ENCODE measurements at places on chromosomes 6 and 20. TPM values are rescaled to one million over a fixed set of nuclear protein-coding genes. Genes with fewer than 3 reads are reported as not detected.
A peak's percentile ranks its signal among the peaks of the same experiment; 100 is the strongest.

DNA sequence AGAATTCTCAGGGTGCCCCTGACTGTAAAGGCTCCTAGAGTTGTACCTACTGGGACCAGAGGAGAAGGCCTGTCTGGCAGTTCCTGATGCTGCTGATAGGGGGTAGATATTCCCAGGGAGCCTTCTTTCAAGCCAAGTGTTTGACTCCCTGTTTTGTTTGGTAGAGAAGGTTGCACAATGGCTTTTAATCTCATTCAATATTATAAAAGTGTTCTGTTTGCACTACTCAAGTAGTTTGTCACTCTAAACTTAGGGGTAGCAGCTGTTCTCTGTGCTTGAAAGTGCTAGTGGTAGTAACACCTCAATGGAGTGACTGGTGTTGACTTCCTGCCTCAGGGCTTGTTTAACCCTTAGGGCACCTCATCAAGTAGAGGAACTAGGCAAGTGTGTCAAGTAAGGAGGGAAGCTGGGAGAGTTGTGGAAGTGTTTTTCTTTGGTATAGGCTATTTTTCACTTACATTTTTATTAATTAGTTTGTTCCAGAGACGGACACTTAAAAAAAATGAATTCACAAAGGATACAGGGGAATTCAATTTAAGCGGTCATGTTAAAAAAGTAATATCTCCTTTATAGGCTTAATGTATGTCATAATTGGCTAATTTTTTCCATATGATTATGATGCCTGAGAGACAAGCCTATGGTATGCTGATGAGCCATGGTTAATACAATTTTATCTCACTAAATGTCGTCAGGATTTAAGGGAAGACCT lies 38.1 kb downstream of the BICRAL start:
- DNase-seq = no peak

GRCh38 chr6:124053315-124053714 lies 249.7 kb downstream of the NKAIN2 start:
- no peak for DNase-seq

DNA sequence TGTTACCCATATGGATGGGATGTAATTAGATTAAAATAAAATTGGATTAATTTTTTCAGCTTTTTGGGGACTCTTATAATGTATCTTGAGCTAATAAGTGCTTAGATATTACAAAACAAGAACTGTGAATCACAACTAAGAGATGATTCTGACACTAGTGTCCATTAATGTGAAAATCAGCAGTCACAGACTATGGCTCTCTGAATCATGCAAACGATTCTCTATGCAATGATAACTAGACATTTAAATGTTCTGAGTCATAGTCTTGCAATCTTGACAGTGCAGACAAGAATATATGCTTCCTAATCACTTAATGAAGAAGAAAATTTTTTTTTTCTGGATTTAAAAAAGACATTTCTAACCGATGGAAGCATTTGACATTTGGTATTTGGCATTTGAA lies 82.2 kb upstream of the OPRM1 start:
- DNase-seq = no peak

- DNase-seq = no peak
Observed at GRCh38 chr6:74946961-74947360, 258.9 kb downstream of the COL12A1 start.

GRCh38 chr20:25197183-25197869 lies 1.8 kb downstream of the ENTPD6 start:
- peak; percentile 48 for DNase-seq

GINS1 gene
- 2.7 TPM for total RNA-seq

GRCh38 chr6:137692806-137693205 lies 174.3 kb upstream of the TNFAIP3 start:
- no peak for DNase-seq

- no peak for DNase-seq
Observed at GRCh38 chr20:40565001-40565681, 123.9 kb downstream of the MAFB start.

PRND gene
- total RNA-seq = not detected

SLC35D3 gene
- 0.28 TPM for total RNA-seq

DNA sequence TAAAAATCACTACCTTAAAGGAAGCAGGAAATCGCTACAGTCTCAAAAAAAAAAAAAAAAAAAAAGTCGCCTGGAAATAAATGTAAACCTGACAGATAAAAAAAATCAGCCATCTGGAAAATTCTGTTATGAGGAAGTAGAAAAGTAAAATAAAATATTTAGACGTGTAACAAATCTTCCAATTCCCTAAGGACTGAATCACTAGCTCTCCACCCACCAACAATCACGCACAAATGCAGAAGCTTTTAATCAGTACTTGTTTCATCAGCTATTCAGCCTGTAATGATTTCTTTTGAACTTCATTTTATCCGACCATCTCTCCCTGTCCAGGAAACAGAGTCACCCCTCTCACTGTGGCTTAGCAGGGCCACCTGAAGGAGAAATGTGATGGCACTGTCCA lies 59.0 kb downstream of the SLC23A2 start:
- DNase-seq = no peak

DNA sequence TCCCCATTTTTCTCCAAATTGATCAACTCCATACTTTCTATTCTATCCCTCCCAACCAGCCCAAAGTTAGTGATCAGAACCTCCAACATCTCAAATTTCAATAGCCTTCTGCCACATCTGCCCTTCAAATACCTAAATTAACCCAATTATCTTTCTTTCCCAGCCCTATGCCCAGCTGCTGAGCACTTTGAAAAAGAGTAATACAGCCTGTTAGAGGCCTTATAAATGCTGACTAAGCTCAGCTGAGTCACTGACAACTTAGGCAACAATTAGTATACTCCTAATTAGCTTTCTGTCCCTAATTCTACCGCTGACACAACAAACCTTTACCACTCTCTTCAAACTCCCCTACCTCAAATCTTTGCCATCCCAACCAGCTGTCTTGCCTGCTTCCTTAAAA lies 23.5 kb downstream of the RUNX2 start:
- no peak for DNase-seq

DNA sequence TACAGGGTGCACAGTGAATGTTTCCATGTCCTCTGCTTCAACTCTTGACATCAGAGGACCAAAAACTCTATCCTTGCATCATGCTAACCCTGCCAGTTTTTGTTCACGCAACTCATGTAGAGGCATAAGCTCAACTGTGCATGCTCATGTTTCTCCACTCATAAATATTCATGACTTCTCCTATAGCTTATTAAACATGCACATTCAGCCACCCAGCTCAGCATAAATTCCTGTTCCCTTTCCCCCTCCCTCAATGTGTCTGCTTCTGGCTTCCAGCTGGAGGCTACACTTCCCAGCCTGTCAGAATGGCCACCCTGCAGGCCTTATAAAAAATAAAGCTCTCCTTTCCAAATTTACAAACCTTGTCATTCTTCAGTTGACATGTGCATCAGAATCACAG lies 154.6 kb downstream of the KIF16B start:
- no peak for DNase-seq

RNF217 gene
- 15.5 TPM for total RNA-seq

GTSF1L gene
- not detected for total RNA-seq

DNA sequence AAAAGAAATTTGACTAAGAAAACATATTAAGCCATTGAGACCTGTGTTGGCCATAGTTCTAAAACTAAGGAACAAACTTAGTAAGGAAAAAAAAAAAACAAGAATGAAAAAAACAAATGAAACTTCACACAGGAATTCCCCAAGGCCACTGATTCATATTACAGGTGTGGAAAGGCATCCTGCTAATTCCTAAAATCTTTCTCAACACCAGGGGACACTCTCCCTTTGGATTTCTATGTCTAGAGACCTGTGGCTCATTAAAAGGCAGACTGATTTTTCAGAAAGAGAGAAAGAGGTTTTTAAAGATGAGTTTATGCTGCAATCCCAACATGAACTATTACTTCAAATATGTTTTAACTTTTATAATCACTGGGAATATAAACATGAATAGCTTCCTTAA lies at the start of gene OR12D1:
TSS of gene OR12D1 (plus strand) at position 341 of the 400 bp plus-strand sequence.
- DNase-seq = no peak

ABHD12 gene
- 42.4 TPM for total RNA-seq

DNA sequence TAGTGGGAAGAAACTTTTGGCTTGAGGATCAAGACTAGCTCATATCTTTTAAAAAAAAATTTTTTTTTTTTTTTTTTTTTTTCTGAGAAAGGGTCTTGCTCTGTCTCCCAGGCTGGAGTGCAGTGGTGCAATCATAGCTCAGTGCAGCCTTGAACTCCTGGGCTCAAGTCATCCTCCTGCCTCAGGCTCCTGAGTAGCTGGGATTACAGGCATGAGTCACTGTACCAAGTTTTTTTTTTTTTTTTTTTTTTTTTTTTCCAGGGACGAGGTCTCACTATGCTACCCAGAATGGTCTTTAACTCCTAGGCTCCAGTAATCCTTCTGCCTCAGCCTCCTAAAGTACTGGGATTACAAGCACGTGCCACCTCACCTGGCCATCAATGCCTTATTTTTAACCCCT lies 27.9 kb downstream of the GCLC start:
- no peak for DNase-seq

GRCh38 chr6:4344317-4344899 lies 209.0 kb upstream of the ECI2 start:
- no peak for DNase-seq

TMC2 gene
- not detected for total RNA-seq

DNA sequence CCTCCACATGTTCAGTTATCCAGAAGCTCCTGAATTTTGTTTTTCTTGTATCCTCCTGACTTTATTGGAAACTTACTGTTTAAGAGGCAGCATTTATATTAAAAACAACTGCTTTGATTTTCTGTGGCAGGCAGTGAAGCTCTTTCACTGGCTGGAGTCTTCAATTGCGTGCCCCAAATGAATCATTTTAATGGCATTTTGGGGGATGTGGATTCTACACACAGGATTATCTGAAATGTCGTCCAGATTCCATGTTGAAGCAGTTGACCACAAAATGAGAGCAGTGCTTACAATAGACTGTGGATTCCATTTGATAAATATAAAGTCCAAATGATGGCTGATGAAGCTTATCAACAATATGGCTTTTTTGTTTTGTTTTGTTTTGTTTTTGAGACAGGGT lies 41.0 kb upstream of the HIVEP1 start:
- DNase-seq = no peak

GRCh38 chr20:14245368-14245970 lies 91.9 kb downstream of the FLRT3 start:
- DNase-seq = no peak

DNA sequence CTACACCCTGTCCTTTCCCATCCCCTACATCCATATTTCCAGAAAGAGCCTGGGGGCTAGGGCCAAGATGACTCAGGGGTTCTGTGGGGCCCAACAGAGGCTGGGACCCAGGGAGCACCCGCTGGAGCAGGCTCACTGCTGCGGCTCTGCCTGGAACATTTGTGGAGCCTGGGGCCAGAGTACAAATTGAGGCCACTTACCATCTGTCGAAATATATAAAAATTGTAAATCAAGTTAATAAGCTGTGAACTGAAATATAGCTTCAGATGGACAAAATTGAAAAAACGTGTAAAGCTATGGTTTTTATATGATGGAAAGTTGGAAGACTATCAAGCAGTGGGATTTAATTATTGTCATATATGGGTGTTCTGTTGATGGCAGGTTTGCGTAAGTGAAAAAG lies 82.9 kb upstream of the ATXN1 start:
- DNase-seq = no peak

ARID1B gene
- total RNA-seq = 69.0 TPM

- DNase-seq = no peak
Observed at GRCh38 chr6:38346291-38347079, 293.2 kb downstream of the BTBD9 start.

DNA sequence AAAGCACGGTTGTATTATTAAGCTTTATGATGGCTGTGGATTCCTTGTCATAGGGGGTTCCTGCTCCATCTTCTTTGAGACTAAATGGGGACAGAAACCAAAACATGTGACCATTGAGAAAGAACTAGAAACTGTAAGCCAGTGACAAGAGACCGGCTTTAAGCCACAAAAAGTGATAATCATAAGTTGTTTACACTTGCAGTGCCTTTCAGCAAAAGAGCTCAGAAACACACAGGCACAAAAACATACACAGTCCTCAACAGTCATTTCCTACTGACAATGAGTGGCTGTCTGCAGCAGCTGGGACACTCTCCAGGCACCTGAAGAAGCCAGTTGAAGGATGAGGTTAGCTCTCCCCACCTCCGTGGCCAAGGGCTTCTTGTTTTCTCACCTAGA lies 20.0 kb upstream of the UBE2J1 start:
- no peak for DNase-seq

GRCh38 chr20:54323227-54323734 lies 115.4 kb downstream of the PFDN4 start:
- no peak for DNase-seq

CDH4 gene
- total RNA-seq = not detected

MRPL18 gene
- 72.5 TPM for total RNA-seq

DNA sequence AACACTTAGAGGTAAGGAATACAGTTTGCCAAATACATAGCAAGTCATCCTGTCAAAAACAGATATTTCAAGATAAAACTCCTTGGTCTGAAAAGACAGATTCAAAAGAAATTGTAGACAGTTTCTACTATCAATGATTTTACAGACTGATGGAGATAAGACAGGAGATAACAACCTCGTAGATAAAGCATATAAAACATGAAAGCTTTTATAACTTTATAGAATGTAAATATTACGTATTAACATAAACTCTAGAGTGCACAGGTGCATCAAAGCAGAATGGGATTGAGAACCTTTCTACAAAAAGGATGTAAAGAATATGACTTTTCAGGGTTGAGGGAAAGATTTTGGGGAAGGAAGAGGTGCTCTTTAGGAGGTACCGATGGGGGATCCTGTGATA lies 158.0 kb upstream of the CENPW start:
- no peak for DNase-seq

DNA sequence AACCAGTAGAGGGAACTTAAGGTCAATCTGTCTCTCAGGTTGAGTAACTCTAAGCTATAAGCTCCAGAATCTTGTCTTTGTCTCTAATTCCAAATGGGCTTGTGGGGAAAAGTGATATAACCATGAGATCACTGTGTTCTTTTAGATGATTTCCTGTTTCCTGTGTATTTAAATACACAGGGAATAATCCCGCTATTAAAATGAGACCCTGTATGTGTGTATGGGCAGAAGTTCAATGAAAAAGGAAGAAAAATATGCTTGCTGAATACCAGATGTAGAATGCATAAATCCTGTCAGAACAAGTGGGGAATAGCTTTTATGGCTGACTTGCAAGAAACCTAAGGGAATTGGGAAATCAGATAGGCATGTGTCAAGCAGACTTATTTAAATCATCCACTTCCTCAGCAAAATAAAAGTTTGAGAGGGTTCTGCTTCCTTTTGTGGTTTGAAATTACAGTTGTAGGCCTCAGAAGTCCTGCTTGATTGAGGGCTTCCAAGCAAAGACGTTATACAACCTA lies 164.7 kb upstream of the PDE7B start:
- no peak for DNase-seq
